Stimulated activated effector memory CD8-positive, alpha-beta T cell treated with anti-CD3 and anti-CD28 coated beads, Interleukin-12 subunit alpha, Interleukin-12 subunit beta, amount 100 ng/mL, for 72 hours (primary cell): ENCODE measurements at places on chromosomes 7 and 10.

DNA sequence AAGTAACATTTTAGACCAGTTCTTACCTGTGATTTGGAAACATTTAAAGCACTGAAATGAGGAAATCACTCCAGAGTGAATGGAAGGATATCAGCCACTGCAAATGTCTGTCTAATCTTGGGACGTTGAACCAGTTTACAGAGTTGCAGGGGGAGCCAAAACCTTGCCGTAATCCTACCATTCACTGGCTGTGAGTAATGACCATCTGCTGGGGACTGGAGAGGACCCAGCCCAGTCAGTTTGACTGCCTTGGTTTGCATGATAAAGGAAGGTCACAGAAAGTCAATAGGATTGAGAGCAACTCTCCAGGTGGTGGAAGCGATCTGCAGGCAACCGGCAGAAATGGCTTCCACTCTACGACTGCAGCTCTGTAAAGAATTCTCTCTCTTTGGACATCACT lies 167.2 kb downstream of the AKR1D1 start:
- DNase-seq: no peak

DNA sequence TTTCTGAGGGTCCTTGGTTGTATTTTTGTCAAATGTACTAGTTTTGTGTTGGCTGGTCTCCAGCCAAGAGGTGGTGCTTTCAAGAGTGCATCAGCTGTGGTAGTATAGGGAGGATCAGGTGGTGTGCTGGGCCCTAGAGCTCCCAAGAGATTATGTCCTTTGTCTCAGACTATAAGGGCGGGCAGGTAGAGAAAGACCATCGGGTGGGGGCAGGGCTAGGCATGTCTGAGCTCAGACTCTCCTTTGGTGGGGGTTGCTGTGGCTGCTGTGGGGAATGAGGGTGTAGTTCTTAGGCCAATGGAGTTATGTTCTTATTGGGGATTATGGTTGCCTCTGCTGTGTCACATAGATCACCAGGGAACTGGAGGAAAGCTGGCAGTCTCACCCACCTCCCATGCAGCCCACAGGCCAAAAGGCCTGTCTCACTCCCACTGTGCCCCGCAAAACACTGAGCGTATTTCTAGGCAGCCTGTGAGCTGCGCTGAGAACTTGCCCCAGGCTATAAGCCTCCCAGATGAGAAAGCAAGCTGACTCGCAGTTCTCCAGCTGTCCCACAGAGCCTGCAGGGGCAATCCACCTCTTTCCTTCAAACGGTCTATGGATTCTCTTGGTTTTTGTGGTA lies 1066.7 kb downstream of the GRM8 start:
- DNase-seq: no peak

GRCh38 chr10:123567984-123568739 lies 98.0 kb upstream of the GPR26 start:
- DNase-seq: no peak

- peak; percentile 90 for DNase-seq
Observed at GRCh38 chr10:5623081-5623748, 43.2 kb downstream of the ASB13 start.

GRCh38 chr10:71090330-71090729 lies 122.0 kb upstream of the UNC5B start:
- peak; percentile 25 for DNase-seq

DNA sequence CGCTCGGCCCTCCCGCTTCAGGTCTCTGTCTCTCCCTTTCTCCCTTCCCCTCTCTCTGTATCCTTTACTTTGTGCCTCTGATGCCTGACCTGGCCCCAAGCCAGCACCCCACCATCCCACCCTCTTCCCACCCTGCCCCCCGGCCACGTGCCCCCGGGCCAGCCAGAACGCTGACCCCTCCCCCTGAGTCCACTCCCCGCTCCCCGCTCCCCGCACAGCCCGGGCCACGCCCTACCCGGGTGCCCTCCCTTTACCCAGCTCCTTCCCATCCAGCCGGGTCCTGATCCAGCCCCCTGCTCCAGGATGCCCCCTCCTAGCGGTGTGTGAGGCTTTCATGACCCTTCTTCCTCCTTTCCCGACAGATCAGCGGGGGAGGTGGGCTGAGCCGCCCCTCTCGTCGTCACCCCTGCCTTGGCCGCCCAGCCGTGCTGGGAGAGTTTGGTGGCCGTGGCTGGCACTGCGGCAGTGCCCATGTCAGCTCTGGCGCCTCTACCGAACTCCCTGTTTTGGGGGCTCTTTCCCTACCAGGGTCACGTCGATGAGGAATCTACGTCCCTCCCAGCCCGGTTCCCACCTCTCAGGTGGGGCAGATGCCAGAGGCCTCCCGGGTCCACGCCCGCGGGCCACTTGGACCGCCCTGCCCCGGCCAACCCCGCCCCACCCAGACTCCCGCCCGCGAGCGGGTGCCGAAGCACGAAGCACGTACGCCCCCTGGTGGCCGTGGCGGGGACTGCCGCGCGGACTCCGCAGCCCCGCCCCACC lies 127.4 kb downstream of the UBE2H start:
- peak; percentile 98 for DNase-seq

DNA sequence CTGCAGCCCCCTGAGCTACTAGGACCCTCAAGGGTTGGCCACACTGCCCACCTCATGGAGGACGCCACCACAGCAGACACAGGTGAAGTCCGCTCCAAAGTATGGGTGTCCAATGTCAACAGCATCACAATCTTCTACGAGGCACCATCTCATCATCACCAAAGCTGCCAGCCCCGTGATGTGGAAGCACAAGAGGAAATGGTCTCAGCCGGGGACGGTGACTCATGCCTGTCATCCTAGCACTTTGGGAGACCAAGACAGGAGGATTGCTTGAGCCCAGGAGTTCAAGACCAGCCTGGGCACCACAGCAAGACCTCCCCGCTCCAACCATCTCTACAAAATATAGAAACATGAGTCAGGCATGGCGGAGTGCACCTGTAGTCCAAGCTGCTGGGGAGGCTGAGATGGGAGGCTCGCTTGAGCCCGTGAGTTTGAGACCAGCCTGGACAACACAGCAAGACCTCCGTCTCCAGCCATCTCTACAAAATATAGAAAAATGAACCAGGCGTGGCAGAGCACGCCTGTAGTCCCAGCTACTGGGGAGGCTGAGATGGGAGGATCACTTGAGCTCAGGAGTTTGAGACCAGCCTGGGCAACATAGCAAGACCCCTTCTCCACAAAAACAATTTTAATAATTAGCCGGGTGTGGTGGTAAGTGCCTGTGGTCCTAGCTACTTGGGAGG lies 48.8 kb upstream of the MYL10 start:
- DNase-seq: no peak

DNA sequence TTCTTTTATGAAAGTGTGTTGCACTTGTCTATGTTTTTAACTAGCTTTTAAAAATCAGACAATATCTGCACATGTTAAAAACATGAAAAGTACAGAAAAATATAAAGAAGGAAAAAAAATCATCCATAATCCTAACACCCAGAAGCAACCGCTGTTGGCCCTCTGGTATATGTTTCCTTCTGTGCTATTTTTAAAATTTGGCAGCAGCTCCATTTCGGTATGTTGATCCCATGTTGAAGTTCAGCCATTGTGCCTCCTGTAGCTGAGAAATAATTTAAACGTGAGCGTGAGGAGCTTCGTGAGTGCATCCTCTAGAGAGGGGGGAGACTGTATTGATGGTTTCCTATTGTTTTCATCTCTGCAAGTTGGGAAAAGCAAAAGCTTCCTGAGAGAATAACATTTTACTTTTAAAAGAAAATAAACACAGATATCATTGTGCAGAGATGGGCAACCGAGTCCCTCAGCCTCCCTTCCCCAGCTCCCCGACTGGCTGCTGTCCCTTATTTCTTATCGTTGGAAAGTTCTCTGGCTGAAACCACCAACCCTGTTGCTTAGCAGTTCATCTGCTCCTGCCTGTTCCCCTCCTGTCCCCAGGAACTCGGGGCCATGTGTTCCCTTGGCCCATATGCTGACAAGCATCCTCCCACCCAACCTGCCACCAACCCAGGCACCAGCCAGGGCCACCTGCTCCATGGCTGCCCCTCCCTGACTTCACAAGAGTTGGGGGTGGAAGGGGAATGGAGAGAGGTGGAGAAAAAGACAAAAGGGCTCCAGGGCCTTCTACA lies 499.1 kb upstream of the PODXL start:
- DNase-seq: peak; percentile 4

DNA sequence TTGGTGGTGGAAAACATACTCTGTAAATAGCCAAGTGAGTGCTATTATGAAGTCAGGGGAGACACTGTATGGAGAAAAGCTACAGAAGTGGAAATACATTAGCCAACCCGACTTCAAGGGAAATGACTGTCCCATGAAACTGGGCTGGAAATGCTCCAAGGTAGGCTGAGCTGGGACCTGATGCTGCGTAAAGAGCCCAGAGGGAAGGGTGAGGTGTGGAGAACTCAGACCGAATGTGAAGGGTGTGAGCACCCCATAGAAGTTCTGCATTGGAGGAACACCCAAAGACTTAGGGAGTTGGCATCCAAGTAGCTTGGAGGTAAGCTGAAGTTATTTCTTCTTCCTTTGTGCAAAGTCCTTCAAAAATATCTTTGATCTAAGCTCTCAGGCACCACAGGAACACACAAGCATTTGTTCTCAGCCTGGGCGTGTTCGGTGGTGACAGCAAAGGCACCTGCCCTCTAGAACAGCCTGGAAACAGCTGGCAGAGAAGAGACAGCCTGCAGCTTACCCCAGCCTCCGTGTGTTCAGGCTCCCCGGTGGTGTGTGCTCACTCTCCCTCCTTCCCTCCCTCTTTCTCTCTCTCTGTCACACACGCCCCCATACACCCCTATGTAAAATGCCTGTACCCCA lies 19.1 kb upstream of the GJD4 start:
- no peak for DNase-seq

DNA sequence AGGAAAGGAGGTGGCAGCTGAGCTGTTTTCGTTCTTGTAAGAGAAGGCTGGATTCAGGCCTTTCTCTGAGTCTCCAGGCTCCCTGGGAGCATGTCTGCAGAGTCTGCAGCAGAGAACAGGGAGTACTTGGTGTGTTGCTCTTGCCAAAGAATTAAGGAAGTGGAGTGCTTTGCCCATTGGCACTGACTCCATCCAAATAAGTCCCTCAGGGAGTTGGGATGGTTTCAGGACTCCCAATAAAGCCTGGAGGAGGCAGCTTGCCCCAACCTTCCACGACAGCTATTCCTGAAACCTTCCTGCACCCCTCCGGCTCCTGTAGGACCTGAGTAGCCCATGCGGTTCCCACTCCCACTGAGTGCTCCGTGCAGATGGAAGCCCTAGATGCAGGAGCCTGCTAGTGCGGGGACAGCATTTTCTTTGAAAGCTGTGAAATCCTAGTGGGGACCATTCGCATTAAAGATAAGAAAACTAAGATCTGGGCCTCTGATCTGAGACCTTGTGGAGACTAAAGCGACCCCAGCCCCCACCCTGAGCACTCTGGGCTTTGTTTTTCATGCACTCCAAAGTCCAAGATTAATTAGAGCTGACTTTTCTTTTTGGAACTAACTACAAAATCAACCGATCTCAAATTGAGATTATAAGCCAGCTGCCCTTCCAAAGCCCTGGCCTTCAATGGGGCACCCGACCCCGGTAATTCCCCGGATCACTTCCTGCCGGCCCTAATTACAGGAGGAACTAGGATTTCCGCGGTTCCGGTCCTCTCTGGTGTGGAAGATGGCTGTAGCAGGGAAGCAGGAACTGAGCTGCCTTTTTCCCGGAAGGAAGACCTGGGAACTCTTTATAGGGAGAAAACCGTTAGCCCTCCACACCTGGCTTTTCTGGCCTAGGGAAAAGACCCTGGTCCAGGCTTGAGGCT lies 110.2 kb downstream of the COL13A1 start:
- DNase-seq: no peak

DNA sequence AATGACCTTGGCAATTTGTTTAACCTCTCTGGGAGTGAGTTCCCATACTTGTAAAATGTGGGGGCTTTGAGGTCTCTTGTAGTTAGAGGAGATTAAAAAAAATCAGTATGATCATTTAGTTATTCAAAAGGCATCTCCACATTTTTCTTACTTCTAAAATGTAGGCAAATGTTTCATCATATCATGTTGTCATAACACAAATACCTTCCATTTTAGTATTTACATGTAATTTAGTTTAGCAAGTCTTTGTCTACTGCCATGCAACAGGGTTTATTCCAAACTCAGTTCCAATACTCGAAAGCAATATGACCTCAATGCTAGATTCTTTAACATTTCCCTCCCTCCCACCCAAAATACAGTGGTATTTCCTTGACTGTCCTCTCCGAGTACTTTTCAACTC lies 262.8 kb upstream of the IMMP2L start:
- no peak for DNase-seq

GRCh38 chr7:89593125-89593524 lies 561.1 kb upstream of the STEAP1 start:
- DNase-seq: no peak

DNA sequence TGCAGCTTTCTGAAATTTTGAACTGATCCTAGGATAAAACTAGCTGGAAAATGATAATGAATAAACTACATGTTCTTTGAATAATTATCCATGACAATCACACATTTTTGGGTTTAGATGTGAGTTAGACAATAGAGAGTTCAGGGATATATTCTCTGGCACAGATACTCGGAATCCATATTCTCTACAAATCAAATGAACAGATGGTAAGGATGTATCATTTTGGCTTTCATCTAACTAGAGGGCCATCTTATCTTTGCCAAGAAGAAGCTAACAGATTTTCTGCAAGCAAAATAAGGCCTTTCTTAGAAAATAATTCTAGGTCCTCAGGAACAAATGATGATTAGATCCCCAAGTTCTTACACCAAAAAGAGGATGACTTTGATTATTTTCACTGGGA lies 355.9 kb upstream of the C7orf33 start:
- no peak for DNase-seq

GRCh38 chr10:101588879-101589278 lies 758 bp downstream of the DPCD start:
- DNase-seq: no peak

DNA sequence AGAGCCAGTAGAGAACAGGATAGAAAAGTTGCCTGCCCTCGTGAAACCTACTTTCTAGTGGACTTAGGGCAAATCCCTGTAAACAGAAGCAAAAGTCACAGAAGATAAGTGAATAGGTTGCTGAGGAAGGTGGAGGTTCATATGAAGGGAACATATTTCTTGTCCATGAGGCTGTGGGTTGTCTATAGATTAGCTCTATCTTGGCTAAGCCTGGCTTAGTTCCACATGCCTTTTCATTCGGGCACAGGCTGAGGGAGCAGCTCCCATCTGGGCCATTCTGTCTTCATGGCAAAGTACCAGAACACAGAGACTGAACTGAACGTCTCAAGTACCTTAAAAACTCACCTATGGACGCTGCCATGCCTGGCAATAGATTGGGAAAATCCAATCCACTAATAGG lies 45.3 kb downstream of the BZW2 start:
- DNase-seq: no peak

GRCh38 chr10:117074621-117075020 lies 63.4 kb downstream of the VAX1 start:
- DNase-seq: no peak

GRCh38 chr10:4263601-4263921 lies 478.6 kb upstream of the KLF6 start:
- DNase-seq: no peak

DNA sequence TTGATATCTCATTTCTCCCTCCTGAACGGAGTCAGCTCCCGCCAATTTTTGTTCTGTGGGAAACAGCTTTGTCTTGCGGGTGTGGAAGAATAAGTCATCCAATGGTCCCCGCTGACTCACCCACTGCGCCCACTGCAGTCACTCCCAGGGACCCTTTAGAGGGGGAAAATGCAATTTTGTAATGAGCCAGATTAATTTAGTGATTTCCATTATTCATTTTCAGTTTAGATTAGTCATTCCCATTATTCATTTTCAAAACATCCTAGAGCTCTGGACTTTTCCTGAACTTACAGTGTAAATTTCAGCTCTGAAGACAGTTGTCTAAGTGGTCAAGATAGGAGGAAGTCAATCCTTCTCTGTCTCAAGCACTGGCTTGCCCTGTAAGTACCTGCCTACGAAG lies 154.9 kb upstream of the TMEM72 start:
- DNase-seq: no peak
